ENCODE measurements at places on chromosomes 13 and 19. TPM values are rescaled to one million over a fixed set of nuclear protein-coding genes. Genes with fewer than 3 reads are reported as not detected.

Gene SELENOV
- total RNA-seq: 0.05 TPM

Gene DNAJB1
- total RNA-seq: 240 TPM

Gene NLRP5
- 0.07 TPM for total RNA-seq

Gene NANOS3
- 1.3 TPM for total RNA-seq

Gene N4BP2L1
- 0.62 TPM for total RNA-seq

Gene RASIP1
- 0.29 TPM for total RNA-seq

Gene TMEM259
- total RNA-seq: 128 TPM

Gene ZNF221
- 0.38 TPM for total RNA-seq

Gene URAD
- total RNA-seq: not detected

Gene CGB7
- 0.52 TPM for total RNA-seq

Data from A549 treated with dexamethasone at 1 μM for 4 hours (cell line).